Heart right ventricle (tissue), 16 donors: ENCODE measurements at places on chromosomes 4 and X. TPM values are rescaled to one million over a fixed set of nuclear protein-coding genes. Genes with fewer than 3 reads are reported as not detected.

DNA sequence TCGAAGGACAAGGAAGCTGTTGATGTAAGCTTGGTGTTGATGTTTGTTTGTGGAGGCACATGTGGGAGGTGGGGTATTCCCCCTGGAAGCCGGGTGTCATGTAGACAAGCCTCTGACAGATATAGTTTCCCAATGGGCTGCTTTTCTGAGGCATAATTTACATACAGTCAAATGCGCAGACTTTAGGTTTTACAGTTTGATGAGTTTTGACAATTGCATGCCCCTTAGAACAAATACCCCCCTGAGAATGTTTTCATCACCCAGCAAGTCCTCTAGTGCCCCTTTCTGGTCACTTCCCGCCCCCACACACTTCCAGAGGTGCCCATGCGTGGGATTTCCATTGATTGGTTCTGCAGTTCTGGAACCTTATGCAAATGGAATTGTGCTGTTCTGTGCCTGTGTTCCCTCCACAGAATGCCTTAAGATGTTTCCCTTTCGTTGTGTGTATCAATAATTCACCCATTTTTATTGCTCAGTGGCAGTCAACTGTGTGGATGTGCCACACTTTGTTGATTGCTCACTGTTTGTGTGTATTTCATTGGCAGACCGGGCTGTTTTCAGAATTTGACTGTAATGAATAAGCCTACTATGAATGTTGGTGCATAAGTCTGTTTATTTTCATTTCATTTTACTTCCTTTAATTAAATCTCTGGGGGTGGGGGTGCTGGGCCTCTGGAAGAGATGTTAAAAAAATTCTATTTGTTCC is 8.5 kb downstream of the EVC start:
- DNase-seq = no peak

Gene PRSS12
- polyA plus RNA-seq = not detected

Gene ASB9
- polyA plus RNA-seq = 0.59 TPM

- no peak for DNase-seq
Measured at GRCh38 chr4:8585186-8585585, 5.0 kb downstream of the GPR78 start.

DNA sequence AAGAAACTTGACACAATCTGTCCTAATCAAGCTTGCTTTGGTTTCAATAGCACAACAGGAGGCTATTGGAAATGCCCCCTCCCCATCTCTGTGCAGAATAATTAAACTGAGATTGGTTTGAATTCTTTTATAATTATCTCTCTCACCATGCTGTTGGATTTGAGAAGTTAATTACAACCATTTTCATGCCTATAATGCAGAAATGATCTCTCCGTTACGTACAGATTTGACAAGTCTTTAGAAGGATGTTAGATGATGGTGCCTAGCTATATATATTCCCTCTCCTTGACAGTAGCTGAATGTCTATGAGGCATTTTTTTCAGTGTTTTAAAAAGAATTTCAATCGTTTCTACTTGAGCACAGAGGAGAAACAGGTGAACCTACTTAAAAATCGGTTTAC is 488.4 kb upstream of the TECRL start:
- no peak for DNase-seq

GRCh38 chr4:53705151-53705764 is 114.0 kb upstream of the LNX1 start:
- no peak for DNase-seq

DNA sequence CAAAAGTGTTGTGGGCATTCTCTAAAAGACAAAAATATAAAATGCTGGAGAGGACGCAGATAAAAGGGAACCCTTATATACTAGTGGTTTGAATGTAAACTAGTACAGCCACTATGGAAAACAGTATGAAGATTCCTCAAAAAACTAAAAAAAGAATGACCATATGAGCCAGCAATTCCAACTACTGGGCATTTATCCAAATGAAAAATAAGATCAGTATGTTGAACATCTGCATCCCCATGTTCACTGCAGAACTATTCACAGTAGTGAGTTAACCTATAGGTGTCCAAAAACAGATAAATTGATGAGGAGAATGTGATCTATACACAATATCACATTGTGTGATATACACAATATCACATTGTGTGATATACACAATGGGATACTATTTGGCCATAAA is 1615.3 kb downstream of the PCDH18 start:
- DNase-seq = no peak
